ENCODE measurements at places on chromosomes 2 and 18.

DNA sequence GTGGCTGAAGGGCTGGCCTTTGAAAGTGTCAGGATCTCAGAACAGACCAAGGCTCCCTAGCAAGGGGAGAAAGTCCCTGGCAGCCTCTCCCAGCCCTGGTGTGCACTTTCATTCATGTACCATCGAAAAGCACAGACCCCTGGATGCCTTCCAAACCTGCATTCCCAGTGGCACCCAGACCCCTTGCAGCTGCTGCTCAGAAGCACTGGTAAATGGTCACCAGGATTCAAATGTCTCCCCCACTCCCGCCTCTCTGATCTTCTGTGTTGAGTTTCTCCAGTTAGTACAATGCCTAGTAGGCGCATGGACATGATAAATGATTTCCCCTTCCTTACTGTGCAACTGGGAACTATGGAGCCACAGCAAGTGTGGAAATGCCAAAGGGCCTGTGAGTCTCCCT lies 180.0 kb downstream of the GLI2 start:
- DNase-seq, result no peak

DNA sequence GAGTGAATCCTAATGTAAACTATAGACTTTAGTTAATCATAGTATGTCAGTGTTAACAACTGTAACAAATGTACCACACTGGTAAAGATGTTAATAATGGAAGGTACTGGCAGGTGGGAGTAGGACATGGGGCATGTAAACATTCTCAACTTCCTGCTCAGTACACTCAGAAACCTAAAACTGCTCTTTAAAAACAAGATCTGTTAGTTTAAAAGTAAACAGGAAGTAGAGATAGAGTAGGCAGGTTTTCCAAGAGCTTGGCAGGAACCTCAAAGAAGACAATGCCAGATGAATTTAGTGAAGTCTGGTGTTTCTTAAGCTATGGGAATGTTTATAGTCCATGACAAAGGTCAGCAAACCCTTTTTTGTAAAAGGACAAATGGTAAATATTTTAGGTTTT lies 46.6 kb downstream of the CCDC138 start:
- no peak for DNase-seq

- DNase-seq, result peak; percentile 28
Measured at GRCh38 chr2:57906152-57906732, 140.4 kb upstream of the VRK2 start.

DNA sequence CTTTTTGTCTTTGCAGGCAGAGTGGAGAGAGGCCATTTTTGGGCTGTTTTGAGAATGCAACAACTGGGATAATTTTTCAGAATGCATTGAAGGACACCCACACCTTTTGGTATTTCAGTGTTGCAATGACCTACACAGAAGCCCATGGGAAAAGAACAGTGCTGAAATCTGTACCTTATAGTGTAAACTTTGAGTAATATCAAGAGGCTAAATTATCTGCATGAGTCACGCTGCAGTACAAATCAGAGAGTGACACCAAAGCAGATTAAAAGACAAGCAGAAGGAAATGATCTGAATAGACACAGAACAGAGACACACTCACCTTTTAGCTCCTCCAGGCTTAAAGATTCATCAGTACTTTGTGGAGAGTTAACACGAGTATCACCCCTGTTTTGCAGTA lies 265.3 kb downstream of the PAX3 start:
- no peak for DNase-seq

- no peak for DNase-seq
Measured at GRCh38 chr2:100875516-100876230, 55.7 kb downstream of the NPAS2 start.

GRCh38 chr2:217410681-217410960 lies 550.8 kb upstream of the TNP1 start:
- no peak for DNase-seq

DNA sequence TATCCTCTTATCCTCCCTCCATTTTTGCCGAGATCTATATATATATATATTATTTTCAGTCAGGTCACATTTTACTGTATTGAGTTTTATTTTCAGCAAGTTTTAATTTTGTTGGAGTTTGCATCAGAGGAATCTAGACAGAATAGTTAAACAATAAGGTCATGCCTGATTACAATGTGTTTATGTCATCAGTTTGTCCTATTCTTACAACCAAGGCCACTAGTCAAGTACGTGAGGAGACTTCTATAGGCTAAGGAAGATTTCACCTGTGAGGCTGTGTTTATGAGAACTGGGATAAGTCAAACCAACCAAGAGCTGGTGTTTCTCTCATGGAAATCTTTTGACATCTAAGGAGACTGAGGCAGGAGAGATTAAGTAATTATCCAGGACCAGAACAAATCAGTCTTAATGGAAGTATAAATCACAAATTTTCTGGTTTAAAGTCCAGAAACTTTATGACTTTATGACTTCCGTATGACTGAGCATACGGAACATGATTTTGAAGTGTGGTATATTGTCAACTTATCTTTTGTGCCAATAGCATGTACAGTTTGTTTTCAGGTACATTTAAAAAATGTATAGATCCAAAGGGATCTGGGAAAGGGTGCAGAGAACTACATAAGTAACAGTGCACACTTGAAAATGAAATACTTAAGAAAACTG lies 100.0 kb upstream of the DTNA start:
- no peak for DNase-seq

- no peak for DNase-seq
Measured at GRCh38 chr2:71720596-71721361, 267.4 kb downstream of the DYSF start.

GRCh38 chr2:176677746-176678265 lies 408.6 kb downstream of the MTX2 start:
- DNase-seq, result no peak

GRCh38 chr18:46334868-46335281 lies 230.7 kb downstream of the HAUS1 start:
- peak; percentile 56 for DNase-seq

DNA sequence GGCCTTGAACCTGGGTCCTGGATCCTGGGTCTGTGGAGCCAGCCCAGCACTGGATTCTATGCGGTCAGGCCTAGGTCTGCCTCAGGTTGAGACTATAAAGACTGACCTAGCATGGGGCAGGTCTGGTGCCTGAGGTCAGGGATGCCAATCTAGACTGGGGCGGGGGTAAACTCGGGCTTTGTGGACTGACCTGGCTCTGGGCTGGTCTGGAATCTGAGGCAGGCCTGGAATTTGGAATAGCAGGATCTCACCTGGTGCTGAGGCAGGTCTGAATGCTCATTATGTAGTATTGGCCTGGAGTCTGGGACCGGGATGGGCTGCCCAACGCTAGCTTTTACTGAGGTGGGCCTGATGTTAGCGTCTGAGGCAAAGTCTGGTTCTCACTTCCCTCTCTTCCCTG lies 256.0 kb downstream of the KIAA1328 start:
- DNase-seq, result no peak

GRCh38 chr2:3706892-3707291 lies 3.5 kb downstream of the DCDC2C start:
- DNase-seq, result no peak

DNA sequence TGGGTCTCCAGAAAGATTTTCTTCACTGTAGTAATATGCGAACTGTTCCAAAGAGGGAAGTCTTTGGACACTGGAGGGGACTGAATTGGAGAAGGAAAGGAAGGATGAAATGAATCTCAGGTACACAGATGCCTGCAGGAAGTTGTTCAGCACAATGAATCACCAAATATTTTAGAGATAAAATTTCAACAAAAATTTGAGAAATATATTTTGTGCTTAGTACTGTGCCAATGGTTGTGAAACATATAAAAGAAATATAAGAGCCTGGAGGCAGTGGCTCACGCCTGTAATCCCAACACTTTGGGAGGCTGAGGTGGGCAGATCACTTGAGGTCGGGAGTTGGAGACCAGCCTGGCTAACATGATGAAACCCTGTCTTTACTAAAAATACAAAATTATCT lies 3.2 kb downstream of the ELMOD3 start:
- no peak for DNase-seq

- peak; percentile 73 for DNase-seq
Measured at GRCh38 chr18:67219821-67220220, 296.7 kb downstream of the DSEL start.
